ENCODE measurements at places on chromosomes 6 and 20. TPM values are rescaled to one million over a fixed set of nuclear protein-coding genes. Genes with fewer than 3 reads are reported as not detected.

Gene TMEM239
- polyA plus RNA-seq: 0.15 TPM

Gene TP53TG5
- polyA plus RNA-seq: 1.3 TPM

Gene PMEPA1
- polyA plus RNA-seq: 16.2 TPM

DNA sequence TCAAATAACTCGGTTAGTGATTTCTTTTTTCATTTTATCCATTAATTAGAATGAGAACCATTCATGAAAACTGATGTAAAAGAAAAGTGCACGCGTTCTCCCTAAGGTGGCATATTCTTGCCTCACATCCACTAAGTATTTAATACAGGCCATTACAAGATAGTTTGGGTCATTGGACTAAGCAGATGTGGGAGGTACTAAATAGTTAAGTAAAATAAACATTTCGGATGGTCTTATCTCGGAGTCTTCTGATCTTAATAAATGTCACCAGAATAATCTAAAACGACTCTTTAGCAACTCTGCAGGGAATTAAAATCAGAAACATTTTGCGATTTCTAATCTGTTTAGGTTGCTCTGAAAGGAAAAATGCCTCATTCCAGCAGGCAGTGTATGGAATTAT, 78.7 kb downstream of the RFX6 start:
- no peak for DNase-seq

DNA sequence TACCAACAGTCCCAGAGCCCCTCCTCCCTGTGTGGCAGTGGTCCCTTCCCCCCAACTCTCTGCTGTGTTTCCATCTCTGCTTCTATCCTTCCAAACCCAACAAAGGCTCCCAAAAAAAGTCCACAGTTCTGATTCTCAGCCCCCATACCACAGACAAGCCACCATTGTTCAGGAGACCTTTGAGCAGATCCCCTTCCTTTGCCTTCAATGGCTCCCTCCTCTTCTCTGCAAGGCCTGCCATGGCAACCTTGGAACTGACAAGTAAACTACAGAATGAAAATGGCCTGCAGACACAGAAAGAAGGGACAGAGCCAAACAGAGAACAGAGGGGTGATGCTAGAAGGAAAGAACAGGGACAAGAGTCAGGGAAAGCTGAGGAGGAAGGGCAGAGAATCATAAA, 23.2 kb downstream of the OR2H2 start:
- DNase-seq: no peak

DNA sequence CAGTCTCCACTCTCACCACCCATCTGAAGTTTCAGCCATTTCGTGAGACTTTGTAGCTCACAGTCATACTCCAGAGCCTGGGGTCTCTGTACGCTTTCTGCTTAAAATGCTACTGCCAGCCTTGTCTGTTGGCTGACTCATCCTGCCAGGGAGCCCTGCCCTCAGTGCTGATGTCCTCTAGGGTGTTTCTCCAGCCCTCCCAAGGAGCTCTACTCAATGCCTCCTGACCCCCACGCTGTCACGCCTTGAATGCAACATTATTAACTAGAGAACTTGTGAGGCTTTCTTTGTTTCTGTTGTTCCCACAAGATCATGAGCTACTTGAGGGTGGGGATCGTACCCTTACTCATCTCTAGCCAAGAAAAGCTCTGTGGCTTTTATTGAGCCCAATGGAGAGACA, 20.1 kb downstream of the KIF16B start:
- DNase-seq: no peak

GRCh38 chr20:57060407-57061050, 205.9 kb downstream of the BMP7 start:
- no peak for DNase-seq

- no peak for DNase-seq
Measured at GRCh38 chr6:165376100-165376499, 66.7 kb upstream of the C6orf118 start.

DNA sequence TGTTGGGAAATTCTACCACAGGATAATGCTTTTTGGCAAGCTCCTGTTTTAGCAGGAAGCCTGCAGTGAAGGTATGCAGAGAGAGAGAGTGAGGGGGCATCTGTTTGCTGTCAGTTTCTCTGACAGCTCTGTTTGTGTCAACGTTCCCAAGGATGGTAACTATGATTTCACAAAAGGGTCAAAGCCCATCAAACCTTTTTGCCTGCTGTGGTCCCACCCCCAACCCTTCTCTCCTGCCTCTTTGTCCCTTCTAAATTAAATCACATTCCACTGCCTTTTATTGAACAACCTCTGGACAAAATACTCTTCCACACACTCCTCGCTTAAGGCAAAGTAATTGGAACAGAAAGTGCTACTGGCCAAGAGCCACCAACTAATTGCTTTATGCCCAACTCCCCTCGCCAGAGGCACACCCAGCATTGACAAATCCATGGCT, 128.3 kb downstream of the TSHZ2 start:
- DNase-seq: no peak

DNA sequence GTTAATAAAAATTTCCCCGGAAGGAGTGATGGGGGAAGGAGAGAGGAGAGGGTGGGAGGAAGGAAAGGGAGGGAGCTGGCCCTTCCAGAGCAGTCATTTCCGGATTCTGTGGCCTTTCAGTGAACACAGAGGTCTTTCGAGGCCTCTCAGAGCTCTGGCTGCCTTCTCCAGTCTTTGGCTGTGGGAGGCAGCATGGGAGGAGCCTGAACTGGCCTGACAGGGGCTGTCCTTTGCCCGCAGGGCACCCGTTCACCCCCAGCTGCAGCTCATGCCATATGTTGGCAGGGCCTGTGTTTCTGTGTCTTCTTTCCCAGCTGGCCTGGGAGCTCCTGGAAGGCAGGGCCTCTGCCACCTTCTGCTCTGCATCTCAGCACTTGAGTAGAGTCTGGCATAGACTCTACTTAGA, 95.5 kb downstream of the PPP1R14C start:
- no peak for DNase-seq

Data from renal pelvis (tissue), 12 donors.